Motor neuron (in vitro differentiated cells): ENCODE measurements at places on chromosomes 6 and 20.
A peak's percentile ranks its signal among the peaks of the same experiment; 100 is the strongest.

- ATAC-seq: no peak
These were observed 57.6 kb downstream of the GOPC start for GRCh38 chr6:117544716-117545115.

DNA sequence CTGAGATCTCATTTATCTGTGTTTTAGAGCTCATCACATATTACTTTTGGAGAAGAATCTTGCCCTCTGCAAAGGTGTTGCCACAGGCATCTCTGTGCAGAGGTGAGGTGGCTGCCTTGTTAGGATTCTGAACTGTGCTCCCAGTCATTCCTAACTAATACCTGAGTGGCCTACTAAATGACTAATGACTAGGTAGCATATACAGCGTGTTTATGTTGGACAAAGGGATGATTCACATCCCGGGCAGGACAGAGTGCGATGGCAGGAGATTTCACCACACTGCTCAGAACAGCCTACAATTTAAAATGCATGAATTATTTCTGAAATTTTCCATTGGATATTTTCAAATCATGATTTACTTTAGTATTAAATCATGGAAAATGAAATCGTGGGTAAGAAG, 23.1 kb upstream of the CGA start:
- ATAC-seq: no peak

DNA sequence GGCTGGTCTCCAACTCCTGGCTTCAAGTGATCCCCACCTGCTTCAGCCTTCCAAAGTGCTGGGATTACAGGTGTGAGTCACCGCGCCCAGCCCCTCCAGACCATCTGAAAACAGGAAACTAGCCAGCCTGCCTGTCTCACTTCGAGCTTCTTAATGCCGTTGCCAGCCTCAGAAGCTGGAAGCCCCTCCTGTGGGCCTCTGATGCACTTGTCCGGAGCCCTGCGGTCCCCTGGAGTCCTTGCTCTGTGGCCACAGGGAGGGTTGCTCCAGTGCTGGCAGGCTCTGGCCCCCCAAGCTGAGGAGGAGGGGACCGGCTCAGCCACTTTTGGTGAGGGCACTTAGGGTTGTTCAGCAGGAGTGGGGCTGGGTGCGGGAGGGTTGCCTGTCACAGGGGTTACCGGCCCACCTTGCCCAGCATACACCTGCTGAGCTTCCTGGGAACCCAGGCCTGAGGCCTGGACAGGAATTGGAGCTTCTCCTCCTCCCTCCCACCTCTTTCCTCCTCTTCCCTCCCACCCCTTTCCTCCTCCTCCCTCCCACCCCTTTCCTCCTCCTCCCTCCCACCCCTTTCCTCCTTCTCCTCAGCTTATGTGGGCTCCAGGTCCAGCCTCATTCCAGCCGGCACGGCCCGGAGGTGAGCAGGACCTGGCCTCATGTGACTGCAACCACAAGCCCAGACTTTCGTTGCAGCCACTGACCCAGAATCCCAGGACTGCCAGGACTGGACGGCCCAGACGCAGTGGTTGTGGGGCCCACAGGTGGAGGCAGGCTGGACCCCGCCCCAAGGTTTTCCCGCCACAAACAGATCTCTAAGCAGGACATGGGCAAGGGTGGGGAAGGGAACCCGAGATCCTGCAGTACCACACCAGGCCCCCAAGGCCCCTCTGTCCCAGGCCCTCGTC, 9.4 kb upstream of the BIRC7 start:
- no peak for ATAC-seq

DNA sequence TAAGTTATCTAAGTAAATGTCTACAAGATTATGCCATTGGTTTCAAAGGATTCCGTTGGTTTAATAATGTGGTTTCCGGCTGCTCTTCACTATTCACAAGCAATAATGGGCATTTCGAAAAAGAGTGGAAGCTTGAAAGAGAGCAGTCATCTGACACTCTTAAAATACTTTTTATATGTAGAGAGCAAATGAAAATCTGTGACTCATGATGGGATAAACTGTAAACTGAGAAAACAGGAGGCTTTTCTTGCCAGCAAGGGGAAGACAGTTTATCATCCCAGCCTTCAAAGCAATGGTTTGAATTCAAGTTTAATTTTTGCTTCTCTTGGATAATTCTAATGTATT, 145.7 kb downstream of the KHDC1L start:
- no peak for ATAC-seq

- ATAC-seq: no peak
These were observed 132.0 kb upstream of the PRDM1 start for GRCh38 chr6:105954148-105954547.

DNA sequence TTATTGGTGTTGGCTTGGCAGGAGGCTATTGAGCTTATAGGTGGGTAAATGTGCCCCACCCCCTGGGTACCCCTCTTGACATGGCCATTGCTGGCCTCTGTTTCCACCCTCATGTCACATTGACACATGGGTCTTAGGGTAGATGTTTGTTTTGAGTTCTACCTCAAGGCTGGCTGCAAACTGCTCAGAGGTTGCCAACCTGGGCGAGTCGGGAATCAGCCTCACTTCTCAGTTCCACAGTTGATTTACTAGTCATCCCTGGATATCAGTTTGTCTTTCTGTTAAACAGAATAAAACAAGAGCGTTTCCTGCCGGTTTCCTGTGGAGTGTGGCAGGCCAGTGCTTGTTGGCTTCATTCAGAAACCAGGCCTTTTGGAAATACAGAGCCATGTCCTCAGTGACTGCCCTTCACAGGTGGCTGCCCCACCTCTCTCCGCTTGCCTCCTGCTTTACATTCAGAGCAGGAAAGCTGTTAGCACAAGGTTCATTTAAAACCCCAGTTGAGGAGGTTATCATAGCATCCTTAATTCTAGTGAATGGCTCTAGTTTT, 105.6 kb downstream of the TCP11 start:
- ATAC-seq: no peak

DNA sequence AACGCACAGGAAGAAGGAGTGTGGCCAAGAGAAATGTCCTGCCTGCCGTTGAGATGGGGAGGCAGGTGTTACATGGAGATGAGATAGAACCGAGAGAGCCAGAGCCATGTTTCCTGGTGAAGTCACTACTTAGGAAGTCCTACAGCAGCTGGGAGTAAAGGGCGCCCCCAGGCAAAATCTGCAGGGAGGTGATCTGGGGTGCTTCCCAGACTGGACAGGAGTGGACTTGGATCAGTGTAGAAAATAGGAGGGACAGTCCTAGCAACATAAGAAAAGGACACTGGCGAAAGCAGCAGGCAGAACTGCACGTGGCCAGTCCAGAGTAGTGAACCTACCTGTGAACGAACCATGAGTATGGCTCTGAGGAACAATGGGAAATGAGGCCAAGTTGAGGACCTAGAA, 85.3 kb downstream of the CD164 start:
- peak; percentile 49 for ATAC-seq

- ATAC-seq: peak; percentile 97
These were observed 176.4 kb downstream of the ARID1B start for GRCh38 chr6:156953479-156954146.

DNA sequence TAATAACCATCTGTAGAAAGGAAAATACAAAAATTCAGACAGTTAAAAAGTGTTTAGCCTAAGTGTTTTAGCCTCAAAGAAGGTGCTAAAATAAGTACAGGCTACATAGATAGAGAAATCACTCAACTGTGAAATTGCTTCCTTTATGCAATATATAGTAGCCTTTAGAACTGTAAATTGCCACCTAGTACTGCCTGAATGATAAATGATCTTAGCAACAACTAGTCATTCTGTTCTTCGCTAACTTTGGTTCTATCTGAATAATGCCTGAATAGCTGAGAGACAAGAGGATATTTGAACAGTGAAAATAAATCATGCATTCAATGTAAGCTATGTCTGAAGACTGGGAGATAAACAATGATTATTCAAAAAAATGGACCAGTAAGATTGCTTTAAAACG, 603.3 kb upstream of the PTCHD4 start:
- ATAC-seq: peak; percentile 94

GRCh38 chr6:73803562-73804241, 107.7 kb downstream of the CD109 start:
- ATAC-seq: no peak
